A549 treated with ZK216348 at 1 μM for 4 hours (cell line): ENCODE measurements at places on chromosomes 4 and X. TPM values are rescaled to one million over a fixed set of nuclear protein-coding genes. Genes with fewer than 3 reads are reported as not detected.

The CXXC4 gene
- 0.04 TPM in 1 of 5 replicates, not detected in the others for total RNA-seq

The MAGIX gene
- total RNA-seq: 1.3 to 3.7 TPM (median 3.6 TPM) in 5 replicates

The ETDA gene
- not detected in 5 replicates for total RNA-seq

The SPANXD gene
- 0.46 TPM in 1 of 5 replicates, not detected in the others for total RNA-seq

The AFM gene
- not detected in 5 replicates for total RNA-seq

The CT45A7 gene
- not detected in 5 replicates for total RNA-seq

The DTHD1 gene
- total RNA-seq: not detected in 5 replicates

The FAM47A gene
- total RNA-seq: not detected in 5 replicates
